ENCODE measurements at places on chromosomes 11 and 22.
A peak's percentile ranks its signal among the peaks of the same experiment; 100 is the strongest.

GRCh38 chr11:12841946-12842630 lies 167.0 kb upstream of the RASSF10 start:
- no peak for DNase-seq

DNA sequence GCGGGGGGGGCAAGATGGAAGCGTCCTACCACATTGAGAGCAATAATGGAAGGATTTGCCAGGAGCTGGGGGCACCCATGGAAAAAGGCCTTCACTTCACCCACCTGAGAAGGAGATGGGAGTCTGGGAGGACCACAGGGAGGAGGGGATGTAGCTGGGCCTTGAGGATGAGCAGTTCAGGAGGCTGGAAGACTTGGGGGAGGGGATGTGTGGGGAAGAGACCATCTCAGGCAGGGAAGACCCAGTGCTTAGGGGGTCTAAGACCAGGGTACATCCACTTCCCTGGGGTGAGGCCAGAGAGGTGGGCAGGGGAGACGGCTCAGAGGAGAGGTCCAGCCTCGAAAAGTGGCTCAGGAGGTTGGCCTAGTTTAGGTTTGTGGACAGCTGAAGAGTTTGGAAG lies 71.3 kb upstream of the TCF20 start:
- DNase-seq: no peak

DNA sequence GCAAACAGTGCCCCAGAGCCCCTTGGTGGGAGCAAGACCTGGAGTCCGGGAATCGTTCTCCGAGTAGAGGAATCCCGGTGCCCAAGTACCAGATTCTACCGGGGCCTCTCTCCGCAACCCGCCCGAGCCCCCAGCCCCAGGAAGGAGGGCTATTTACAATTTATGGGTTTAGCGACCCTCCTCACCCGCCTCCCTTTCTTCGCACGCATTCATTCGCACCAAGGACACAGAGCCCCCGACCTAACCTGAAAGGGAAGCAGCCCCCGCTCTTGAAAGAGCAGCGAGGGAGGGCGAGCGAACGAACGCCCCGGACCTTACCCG lies 628 bp downstream of the LRP4 start:
- DNase-seq: no peak

- DNase-seq: no peak
These were observed 108.4 kb downstream of the KCNQ1 start for GRCh38 chr11:2553198-2553597.

DNA sequence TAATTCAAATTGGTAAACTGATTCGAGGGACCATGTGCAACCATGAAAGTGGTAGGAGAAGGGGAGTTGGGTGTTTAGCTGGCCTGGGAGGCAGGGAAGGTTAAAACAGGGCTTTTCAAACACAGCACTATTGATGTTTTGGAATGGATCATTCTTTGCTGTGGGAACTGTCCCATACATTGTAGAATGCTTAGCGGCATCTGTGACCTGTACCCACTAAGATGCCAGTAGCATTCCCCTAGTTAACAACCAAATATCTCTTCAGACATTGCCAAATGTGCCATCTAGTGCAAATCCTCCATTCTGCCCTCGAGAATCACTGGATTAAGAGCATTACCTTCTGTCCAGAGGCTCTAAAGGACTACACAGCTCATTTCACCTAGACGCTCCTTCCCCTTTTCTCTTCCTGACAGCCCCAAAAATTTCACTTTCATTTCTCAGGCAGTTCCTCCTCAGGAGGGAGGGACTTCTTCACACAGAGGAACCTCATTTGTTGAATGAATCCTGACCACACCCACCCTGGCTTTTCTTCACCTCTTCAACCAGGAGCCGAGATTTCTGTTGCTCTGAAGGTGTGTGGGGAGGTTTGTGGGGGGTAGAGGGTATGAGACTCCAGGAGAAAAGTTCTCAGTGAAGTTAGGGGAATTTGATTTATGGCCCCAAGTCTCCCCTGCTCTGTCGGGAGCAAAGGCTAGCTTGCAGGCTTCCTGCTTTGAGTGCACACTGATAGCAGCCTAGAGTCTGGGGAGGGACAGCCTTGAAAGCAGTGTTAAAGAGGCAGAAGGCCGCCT lies at the start of gene TRIM34:
TRIM34 (plus strand) TSS at position 513 of the 791 bp plus-strand sequence. CDS start 7,331 bp downstream, outside the sequence.
- DNase-seq: peak; percentile 64

DNA sequence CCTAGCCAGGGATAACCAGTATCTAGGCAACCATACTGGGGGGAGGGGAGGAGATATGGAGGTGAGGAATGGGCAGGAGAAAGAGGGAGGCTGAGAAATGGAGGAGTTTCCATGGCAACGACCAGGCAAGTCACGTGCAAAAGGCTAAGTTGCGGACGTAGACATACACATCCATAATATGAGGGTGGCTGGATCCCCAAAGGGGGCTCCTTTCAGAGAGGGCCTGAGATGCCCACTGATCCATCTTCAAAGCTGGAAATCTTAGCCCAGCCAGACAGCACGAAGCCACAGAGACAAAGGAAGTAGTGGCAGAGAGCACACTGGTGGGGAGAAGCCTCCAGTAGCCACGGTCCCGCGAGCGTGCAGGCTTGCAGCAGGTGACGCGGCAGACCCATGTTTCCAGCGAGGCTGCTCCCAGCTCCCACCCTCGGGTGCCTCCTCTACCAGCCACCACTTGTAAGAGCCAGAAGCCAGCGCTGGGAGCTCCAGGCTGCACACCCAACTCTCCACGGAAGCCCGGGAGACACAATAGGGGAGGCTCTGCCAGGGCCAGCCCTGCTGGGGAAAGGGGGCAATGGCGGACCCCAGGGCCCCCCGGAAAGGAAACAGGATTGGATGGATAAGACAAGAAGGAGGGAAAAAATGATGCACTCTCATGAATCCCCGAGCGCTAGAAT lies 938 bp downstream of the FXYD6 start:
- DNase-seq: no peak

DNA sequence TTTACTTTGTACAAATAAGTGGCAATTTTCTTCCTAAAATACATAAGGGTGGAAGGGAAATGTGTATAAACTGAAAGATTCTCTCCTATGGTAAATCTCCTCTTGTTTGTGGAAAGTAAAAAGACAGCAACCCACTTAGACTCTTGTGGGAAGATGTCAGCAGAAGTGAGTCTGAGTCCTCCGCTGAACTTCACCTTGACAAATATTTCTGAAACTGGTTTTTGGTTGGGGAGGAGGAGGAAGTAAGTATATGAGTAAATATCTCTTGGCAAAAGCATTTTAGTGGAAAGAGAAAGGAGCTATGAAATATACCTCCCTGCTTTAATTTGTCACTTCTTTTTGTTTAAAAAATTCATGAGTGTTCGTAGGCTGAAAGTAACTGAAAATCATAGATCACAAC lies 196.2 kb downstream of the KIRREL3 start:
- DNase-seq: no peak

DNA sequence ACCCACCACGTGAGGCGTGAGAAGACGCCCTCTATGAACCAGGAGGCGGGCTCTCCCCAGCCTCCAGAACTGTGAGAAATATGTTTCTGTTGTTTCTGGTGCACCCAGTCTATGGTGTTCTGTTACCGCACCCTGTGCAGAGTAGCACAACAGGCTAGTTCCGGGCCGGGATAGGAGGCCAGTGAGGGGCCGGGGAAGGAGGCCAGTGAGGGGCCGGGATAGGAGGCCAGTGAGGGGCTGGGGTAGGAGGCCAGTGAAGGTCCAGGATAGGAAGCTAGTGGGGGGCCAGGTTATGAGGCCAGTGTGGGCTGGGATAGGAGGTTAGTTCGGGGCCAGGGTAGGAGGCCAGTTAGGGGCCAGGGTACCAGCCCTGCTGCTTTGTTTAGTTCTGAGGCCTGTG lies 204.6 kb downstream of the BARX2 start:
- DNase-seq: no peak

- no peak for DNase-seq
These were observed 46.6 kb upstream of the LIN7C start for GRCh38 chr11:27553186-27553585.
